ENCODE measurements at places on chromosomes 16 and 17.

DNA sequence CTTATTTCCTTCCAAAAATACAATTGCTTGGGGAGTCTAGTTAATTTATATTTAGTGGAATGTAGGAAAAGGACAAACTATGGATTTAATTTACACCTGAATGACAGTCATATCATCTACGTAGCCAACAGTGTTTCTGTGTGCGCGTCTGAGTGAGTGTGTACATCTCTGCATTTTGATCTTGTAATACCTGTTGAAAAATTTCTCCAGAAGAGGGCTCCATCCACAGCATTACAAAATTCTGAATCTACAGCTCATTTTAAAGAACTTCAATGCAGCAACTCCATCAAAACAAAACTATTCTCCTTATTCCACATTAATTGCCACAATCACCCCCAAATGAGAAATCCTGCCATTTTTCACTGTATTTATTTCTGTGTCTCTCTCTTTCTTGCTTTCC is 3.9 kb downstream of the CDH13 start:
- no peak for DNase-seq

GRCh38 chr17:10025976-10026901 is 121.2 kb upstream of the RCVRN start:
- DNase-seq, result no peak

DNA sequence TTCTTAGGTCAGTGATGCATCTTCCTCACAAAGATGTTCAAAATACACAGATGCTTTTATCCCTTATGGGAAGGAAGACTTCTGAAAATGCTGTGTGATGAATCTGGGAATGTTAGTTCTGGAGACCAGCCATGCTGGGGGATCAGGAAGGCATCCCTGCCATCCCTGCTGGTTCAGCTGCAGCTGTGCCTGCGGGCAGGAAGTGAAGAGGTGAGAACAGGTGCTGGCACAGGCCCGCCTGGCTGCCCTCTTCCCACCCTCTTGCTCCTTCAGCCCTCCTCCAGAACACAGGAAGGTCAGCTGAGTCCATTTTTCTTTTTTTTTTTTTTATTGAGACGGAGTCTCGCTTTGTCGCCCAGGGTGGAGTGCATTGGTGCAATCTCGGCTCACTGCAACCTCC is 15.2 kb downstream of the RAB11FIP3 start:
- no peak for DNase-seq

GRCh38 chr17:81298325-81298990 is 3.4 kb upstream of the SLC38A10 start:
- DNase-seq, result no peak

- no peak for DNase-seq
Observed at GRCh38 chr16:85853547-85854545, 45.1 kb upstream of the IRF8 start.

DNA sequence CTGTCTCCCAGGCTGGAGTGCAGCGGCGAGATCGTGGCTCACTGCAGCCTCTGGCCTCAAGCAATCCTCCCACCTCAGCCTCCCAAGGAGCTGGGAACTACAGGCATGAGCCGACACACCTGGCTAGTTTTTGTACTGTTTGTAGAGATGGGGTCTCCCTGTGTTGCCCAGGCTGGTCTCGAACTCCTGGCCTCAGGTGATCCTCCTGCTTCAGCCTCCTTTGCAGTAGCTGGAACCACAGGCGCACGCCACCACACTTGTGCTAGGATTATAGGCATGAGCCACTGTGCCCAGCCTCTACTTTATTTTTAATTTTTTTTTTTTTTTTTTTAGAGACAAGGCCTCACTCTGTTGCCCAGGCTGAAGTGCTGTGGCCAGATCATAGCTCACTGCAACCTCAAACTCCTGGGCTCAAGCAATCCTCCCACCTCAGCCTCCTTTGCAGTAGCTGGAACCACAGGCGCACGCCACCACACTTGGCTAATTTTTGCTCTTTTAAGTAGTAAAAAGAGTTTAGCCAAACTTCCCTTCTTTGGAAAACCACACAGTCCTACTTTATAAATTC is 4.4 kb downstream of the NTAN1 start:
- DNase-seq, result no peak

GRCh38 chr17:19262650-19263631 is 25.8 kb downstream of the EPN2 start:
- no peak for DNase-seq

GRCh38 chr16:10929853-10930754 is 12.2 kb downstream of the DEXI start:
- no peak for DNase-seq

- no peak for DNase-seq
Observed at GRCh38 chr16:56057151-56057550, 134.1 kb upstream of the GNAO1 start.

All from stimulated activated CD4-positive, alpha-beta T cell treated with anti-CD3 and anti-CD28 coated beads, Interleukin-15, amount 100 ng/mL, for 1 hour (primary cell).